ENCODE measurements at places on chromosomes 2 and 18. TPM values are rescaled to one million over a fixed set of nuclear protein-coding genes. Genes with fewer than 3 reads are reported as not detected.

GRCh38 chr18:26511339-26512071 is 36.8 kb downstream of the KCTD1 start:
- no peak overlapping the region for H3K4me3 ChIP-seq
- no peak overlapping the region for H3K27ac ChIP-seq
- H3K27me3 ChIP-seq = no peaks in the 10 kb centered on the region
- H3K4me1 ChIP-seq = no peaks in the 10 kb centered on the region

GRCh38 chr18:58397385-58398132 is 231.3 kb downstream of the ALPK2 start:
- peaks cover 40% of the 10 kb centered on the region for H3K4me1 ChIP-seq
- H3K27me3 ChIP-seq = no peaks in the 10 kb centered on the region
- H3K4me3 ChIP-seq = no peak overlapping the region
- no peaks in the 10 kb centered on the region for H3K36me3 ChIP-seq
- no peak for DNase-seq

Gene XDH
- 1.6 TPM for total RNA-seq

DNA sequence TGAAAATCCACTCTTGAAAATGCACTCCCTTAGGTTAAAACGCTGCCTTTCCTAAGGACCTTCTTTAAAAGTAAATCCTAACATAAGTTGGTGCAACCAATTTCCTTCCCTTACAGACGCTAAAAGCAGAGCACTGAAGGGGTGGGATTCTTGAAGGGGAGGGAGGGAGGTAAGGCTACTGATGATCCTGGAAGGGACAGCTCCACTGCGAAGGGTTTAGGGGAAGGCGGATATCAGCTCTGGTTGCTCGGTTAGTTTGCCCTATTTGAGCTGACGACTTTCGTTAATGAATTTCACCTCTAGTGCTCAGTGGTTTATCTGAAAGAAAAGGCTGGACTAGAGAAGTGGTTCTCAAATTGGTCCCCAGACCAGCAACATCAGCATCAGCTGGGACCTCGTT is 49.7 kb upstream of the SIGLEC15 start:
- no peak for DNase-seq
- no peaks in the 10 kb centered on the region for H3K36me3 ChIP-seq
- peak overlapping the region; percentile 68 for H3K4me3 ChIP-seq
- H3K4me1 ChIP-seq = peaks cover 21% of the 10 kb centered on the region

Gene SCN7A
- total RNA-seq = not detected

DNA sequence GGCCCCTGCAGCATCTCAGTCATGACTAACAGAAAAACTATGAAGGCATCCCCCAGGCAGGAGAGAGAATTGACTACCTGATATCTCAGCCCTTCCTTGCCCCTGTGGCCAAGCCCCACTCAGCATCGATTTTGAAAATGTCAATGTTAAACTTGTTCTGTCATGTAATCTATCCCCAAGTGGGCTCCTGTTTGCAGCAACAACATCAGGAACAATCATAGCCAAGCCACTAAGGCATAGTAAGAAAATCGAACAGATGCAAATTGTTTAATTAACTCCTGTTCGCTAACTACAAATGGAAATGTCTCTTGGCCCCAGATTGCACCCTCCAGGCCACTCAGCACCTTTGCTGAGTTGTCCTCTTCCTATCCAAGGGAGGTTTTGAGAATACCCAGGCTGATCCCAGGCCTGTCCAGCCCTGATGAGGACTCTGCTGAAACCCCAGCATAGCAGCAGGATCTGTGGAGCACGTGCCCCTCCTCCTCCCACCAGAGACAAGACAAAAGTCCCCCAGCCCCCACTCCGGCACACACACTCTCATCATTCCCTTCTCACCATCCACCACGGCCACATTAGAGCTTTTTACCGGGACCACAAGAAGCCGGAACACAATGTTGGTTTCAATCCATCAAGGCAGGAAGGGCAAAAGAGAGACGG is 150.1 kb downstream of the TNS1 start:
- peaks cover 2% of the 10 kb centered on the region for H3K27me3 ChIP-seq
- no peak for DNase-seq
- H3K4me1 ChIP-seq = no peaks in the 10 kb centered on the region
- H3K27ac ChIP-seq = no peak overlapping the region
- H3K36me3 ChIP-seq = no peaks in the 10 kb centered on the region

DNA sequence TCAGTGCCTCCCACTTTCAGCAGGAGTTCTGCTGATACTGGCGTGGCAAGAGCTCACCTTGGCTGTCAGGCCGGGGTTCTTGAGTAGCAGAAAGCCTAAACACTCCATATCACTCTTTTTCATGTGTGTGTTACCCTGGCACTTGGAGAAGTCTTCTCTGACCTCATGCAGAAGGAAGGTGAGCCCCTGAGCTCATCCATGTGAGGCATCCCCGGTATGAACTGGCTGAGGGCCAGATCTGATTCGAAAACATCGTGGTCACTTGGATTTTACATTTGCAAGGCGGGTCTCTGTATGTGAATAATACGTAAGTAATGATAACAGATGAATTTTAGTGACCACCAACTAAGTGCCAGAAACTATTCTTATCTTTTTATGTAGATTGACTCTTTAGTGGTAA is 93.6 kb downstream of the RAPGEF4 start:
- no peaks in the 10 kb centered on the region for H3K36me3 ChIP-seq
- peaks cover 17% of the 10 kb centered on the region for H3K27me3 ChIP-seq
- no peaks in the 10 kb centered on the region for H3K4me1 ChIP-seq
- H3K4me3 ChIP-seq = no peak overlapping the region
- H3K27ac ChIP-seq = no peak overlapping the region

- no peaks in the 10 kb centered on the region for H3K36me3 ChIP-seq
- no peak overlapping the region for H3K4me3 ChIP-seq
- no peak for DNase-seq
- H3K27me3 ChIP-seq = no peaks in the 10 kb centered on the region
Measured at GRCh38 chr18:23380001-23380550, 73.0 kb upstream of the RIOK3 start.

Gene FHOD3
- not detected for total RNA-seq

DNA sequence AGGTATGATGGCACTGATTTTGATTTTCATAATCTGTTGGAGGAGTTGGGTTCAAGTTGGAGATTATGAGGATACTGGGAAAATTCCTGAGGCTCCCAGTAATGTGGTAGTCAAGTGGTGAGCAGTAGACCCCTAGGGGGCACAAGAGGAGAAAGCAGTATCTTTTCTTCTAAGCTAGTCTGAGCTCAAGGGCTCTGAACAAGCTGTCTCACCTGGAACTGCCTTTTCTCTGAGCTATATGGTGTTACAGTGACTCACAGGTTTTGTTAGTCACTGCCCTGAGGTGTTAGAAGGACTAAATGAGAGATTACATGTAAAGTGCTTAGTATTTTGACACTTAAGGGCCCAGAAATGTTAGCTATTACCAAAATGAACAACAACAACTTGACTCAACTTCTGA is 42.2 kb downstream of the CD302 start:
- peaks cover 35% of the 10 kb centered on the region for H3K36me3 ChIP-seq
- H3K27me3 ChIP-seq = no peaks in the 10 kb centered on the region
- no peak overlapping the region for H3K27ac ChIP-seq
- no peak for DNase-seq
- no peak overlapping the region for H3K4me3 ChIP-seq
- peaks cover 10% of the 10 kb centered on the region for H3K4me1 ChIP-seq

DNA sequence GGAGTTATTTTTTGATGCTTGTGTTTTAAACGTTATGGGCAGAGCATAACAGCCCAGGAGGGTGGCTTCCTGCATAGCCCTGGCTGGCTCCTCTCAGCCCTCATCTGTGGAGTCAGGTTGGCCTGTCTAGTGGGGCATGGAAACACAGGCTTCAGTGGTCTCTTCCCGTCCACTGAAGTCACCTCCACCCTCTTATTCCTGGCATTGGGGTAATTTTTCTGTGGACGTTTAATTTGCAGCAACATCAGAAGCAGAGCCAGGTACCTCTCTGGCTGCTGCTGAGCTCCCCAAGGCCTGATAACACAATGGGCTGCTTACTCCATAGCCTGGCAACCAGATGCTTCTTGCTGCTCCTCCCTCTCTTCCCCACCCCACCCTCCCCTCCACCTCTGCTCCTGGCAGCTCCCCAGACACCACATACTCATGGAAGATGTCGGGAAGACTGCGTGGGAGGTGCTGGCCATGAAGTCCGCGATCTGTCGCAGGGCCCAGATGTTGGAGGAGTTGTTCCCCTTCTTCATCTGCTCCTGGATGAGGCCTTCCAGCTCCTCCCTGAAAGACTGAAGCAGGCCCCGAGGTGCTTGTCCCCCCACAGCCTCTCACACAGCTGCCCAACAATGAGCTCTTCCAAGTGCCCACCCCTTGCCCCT is 64.0 kb downstream of the ADD2 start:
- H3K27me3 ChIP-seq = peaks cover 8% of the 10 kb centered on the region
- H3K4me3 ChIP-seq = no peak overlapping the region
- no peak overlapping the region for H3K27ac ChIP-seq
- H3K4me1 ChIP-seq = no peaks in the 10 kb centered on the region

GRCh38 chr18:8899000-8899399 is 193.6 kb downstream of the MTCL1 start:
- no peaks in the 10 kb centered on the region for H3K36me3 ChIP-seq
- no peak for DNase-seq
- peaks cover 14% of the 10 kb centered on the region for H3K27me3 ChIP-seq
- H3K27ac ChIP-seq = no peak overlapping the region
- no peak overlapping the region for H3K4me3 ChIP-seq

DNA sequence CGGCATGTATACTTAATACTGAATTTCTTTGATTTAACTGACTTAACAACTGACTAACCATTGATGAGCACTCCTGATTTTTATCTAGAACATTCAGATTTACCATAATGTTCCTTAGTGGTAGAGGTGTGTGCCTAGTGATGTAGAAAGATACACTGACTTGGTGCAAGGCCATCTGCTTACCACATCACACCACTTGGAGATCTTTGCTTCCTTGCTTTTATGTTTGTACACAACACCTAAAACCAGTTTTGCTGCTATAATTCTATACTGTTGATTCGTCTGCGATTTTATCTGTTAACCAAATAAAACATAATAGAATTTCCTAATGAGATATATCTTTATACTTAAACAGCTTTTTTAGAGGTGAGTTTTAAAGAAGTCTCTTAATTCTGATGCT is 3.9 kb upstream of the FARP2 start:
- H3K4me3 ChIP-seq = no peak overlapping the region
- no peaks in the 10 kb centered on the region for H3K27me3 ChIP-seq
- peaks cover 19% of the 10 kb centered on the region for H3K4me1 ChIP-seq

Gene ADD2
- total RNA-seq = 1.4 TPM

Gene GNLY
- 599 TPM for total RNA-seq

Gene ADRA2B
- 0.05 TPM for total RNA-seq

- H3K4me1 ChIP-seq = no peaks in the 10 kb centered on the region
- no peak overlapping the region for H3K4me3 ChIP-seq
- H3K36me3 ChIP-seq = no peaks in the 10 kb centered on the region
- no peak overlapping the region for H3K27ac ChIP-seq
- H3K27me3 ChIP-seq = no peaks in the 10 kb centered on the region
Measured at GRCh38 chr2:50419778-50420177, 612.2 kb downstream of the NRXN1 start.

DNA sequence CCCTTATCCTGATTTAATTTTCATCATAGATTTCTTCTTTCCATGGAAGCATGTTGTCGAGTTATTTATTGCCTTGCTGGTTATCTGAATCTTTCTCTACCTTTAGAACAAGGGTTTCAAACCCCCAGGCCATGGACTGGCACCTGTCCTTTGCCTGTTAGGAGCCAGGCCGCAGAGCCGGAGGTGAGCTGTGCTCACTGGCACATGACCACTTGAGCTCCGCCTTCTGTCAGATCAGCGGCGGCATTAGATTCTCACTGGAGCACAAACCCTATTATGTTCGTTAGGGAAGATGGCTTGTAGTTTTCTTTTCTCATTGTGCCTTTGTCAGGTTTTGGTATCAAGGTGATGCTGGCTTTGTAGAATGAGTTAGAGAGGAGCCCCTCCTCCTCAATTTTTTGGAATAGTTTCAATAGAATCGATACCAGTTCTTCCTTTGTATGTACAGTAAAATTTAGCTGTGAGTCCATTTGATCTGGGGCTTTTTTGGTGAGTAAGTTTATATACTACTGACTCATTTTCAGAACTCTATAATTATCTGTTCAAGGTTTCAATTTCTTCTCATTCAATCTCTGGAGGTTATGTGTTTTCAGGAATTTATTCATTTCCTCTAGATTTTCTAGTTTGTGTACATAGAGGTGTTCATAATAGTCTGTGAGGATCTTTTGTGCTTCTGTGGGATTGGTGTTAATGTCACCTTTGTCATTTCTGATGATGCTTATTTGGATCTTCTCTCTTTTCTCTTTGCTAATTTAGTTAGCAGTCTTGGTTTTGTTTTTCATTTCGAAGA is 668.0 kb upstream of the FAM98A start:
- H3K4me3 ChIP-seq = no peak overlapping the region
- no peaks in the 10 kb centered on the region for H3K4me1 ChIP-seq
- H3K27ac ChIP-seq = no peak overlapping the region

Gene DCTN1
- total RNA-seq = 99.7 TPM

Gene KIF5C
- 21.7 TPM for total RNA-seq

- H3K27ac ChIP-seq = no peak overlapping the region
- H3K36me3 ChIP-seq = no peaks in the 10 kb centered on the region
- no peaks in the 10 kb centered on the region for H3K4me1 ChIP-seq
- H3K4me3 ChIP-seq = no peak overlapping the region
- DNase-seq = no peak
- H3K27me3 ChIP-seq = peaks cover 46% of the 10 kb centered on the region
Measured at GRCh38 chr18:49550621-49551339, 11.1 kb upstream of the LIPG start.

Gene PAX8
- 1.7 TPM for total RNA-seq

Gene SLC9A4
- total RNA-seq = 0.15 TPM

DNA sequence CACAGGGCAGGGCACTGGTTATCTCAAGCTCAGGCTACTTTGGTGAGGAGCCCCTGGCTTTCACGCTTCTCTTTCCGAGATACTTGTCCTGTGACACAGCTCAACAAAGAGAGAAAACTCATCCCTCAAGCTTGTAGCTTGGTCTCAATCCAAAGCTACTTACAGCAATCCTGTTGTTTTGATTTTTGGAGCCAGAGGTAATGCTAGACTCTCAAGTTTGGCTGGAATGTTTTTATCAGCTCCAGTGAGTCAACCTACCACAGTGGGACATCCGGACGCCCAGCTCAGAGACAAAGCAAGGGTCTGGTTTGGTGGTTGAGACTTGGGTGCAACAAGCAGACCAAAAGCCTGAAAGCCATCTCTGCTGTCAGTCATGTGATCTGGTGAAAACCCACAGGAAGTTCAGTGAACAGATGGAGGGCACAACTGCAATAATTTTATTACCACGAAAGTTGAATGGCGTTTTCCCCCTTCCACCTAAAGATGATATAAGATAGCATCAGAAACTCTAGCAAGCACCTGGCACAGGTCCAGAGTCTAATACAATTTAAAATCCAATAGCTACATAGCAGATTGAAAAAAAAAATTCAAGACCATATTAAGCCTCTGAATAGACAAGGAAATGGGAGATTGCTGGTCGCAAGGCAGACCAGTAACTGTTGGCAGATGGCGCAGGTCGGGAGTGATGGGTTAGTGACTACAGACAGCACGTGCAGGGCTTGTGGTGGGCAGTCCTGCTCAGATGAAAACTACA is 102.3 kb upstream of the SMAD7 start:
- H3K36me3 ChIP-seq = peaks cover 7% of the 10 kb centered on the region
- peaks cover 39% of the 10 kb centered on the region for H3K4me1 ChIP-seq
- H3K4me3 ChIP-seq = no peak overlapping the region
- peak; percentile 46 for DNase-seq
- no peak overlapping the region for H3K27ac ChIP-seq

Gene GKN1
- not detected for total RNA-seq

- H3K4me3 ChIP-seq = no peak overlapping the region
- H3K4me1 ChIP-seq = no peaks in the 10 kb centered on the region
- H3K27ac ChIP-seq = no peak overlapping the region
- DNase-seq = no peak
Measured at GRCh38 chr2:150431561-150432311, 55.7 kb downstream of the RND3 start.
